Upper lobe of right lung (tissue), 1 donor: ENCODE measurements at places on chromosomes 13 and 19.
A peak's percentile ranks its signal among the peaks of the same experiment; 100 is the strongest.

GRCh38 chr19:3980353-3981251 lies 4.7 kb downstream of the EEF2 start:
- no peak for DNase-seq

GRCh38 chr13:59475911-59476310 lies 687.8 kb downstream of the DIAPH3 start:
- DNase-seq: no peak

DNA sequence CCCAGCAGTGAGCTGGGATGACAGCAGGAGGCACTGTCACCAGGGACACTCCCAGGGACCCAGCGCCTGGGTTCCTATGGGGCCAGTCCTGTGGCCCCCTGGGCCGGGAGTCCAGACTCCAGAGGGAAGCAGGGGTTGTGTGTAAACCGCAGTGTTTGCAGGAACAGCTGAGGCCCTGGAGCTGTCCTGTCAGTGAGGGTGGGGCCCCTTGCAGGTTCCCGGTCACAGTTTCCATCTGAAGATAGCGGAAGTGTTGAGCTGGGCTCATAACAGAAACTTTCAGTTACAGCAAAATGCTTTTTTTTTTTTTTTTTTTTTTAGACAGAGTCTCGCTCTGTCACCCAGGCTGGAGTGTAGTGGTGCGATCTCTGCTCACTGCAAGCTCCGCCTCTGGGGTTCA lies 17.7 kb upstream of the CSNK1G2 start:
- DNase-seq: no peak

GRCh38 chr13:102039264-102039663 lies 362.6 kb downstream of the FGF14 start:
- DNase-seq: no peak

GRCh38 chr13:32905063-32905863 lies 111.0 kb upstream of the KL start:
- no peak for DNase-seq

GRCh38 chr19:29324291-29324680 lies 111.3 kb upstream of the UQCRFS1 start:
- DNase-seq: no peak

- no peak for DNase-seq
Observed at GRCh38 chr13:40626561-40626960, 39.9 kb downstream of the FOXO1 start.

- DNase-seq: no peak
Observed at GRCh38 chr13:40777166-40777808, 6.3 kb upstream of the MRPS31 start.

- DNase-seq: no peak
Observed at GRCh38 chr13:31835932-31836331, 96.6 kb downstream of the RXFP2 start.

DNA sequence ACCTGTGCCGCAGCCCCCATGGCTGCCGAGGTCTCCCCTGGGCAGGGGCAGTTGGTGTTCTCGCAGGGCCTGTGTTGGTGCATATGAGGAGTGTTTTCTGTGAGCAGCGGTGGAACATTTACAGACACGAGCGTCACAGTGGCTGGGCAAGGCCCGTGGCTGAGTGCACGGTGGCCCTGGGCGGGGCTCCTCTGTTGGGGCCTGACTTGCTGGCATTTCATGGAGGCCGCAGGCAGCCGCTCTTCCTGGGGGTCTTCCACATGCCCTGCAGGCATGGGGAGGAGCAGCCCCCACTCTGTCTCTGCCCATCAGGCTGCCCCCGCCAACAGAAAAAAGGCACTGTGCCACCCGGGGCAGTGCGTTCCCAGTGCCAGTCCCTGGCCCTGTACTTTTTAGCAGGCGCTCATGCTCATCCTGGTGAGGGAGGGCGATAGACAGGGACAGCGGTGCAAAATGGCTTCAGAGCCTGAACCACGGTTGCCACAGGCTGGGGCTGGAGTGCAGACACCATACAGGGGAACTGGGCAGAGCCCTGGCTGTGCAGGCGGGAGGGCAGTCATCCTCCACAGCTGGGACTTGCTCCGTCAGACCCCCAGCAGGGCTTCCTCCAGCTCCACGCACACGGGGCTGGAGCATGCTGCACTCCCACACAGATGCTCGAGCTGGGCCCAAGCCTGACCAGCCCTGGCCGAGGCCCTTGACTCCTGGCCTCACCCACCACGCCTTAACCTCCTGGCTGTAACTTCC lies 23.5 kb downstream of the TFDP1 start:
- DNase-seq: no peak

- DNase-seq: no peak
Observed at GRCh38 chr19:46946611-46947238, 72.9 kb upstream of the NPAS1 start.

DNA sequence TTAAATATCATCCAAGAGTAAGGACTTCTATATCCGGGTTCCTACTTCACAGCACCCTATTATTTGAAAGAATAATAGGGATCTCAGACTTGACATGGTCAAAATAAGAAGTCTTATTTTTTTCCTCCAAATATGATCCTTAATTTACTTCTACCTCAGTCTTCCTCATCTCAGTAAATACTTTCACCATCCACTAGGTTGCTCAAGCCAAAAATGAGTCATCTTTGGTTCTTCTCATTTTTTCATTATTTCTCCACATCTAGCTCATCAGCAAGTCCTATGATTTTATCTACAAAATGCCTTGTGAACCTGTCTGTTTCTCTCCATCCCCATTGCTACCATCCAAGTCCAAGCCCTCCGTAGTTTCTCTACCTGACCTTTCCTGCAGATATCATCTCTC lies 121.9 kb upstream of the GJB6 start:
- no peak for DNase-seq

DNA sequence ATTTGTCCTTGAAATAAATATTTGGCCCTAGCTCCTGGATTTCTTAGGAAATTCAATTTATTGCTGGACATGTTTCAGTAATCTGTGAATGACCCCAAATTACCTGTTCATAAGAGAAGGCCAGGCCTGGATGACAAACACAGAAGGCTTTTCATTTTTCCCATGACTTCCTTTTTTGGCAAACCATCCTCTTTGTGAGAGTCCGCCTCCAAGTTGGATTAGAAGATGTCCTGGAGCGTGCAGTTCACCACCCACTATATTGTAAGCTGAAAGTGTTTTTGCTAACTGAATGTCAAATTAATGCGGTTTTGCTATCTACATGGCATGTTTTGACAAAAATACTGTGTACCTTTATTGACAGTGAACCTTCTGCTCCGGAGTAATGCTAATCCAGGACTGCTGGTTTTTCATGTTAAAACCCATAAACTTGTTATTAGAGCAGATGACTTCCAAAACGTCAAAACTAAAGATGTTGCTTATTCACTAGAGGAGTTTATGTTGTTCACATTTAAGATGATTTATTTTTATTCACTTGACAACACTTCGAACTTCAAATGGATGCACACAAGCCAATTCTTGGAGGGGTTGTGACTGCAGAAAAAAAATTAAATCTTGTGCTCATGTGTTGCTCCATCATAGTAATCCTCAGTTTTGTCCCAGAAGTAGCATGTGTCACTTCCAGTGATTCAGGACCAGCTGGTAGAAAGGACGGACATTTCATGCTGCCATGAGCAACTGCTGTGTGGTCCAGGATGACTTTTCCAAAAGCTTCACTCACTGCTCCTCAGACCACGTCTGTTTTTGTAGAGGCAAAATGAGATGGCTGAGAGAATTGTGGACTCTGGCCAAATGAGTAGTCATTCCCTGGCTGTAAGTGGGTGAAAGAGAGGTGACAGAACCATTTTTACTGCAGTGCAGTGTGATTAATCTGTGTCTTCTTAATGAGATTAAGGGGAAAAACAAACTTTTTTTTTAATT lies 71.0 kb downstream of the ITGBL1 start:
- no peak for DNase-seq

DNA sequence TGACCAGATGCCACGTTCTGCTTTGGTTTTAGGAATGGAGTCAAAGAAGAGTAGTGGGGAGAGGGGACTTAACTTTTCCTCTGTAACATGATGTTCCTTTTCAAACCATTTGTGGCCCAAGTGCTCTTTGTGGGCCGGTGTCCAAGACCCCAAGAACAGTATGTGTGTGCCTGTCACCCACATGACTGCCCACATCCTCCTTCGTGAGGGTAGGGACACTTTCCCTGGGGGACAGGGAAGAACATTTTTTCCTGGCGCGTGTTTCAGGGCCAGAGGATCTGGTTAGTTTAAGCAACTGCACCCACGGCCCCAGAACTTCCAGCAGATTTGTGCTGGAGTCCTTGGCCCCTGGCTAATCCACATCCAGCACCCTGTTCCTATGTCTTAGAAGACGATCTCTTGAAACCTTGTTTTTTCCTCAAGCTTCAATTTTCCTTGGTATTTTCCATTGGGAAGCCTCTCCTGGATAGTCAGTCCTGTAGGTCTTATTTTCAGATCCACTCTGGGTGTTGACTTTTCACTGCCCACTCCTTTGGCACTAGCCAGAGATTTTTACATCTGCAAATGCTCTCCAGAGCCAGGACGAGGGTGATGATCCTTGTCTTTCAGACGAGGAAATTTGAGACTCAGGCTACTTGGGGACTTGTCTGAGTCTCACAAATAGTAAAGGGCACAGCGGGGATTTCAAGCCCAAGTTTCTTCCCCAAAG lies 10.8 kb upstream of the CCDC97 start:
- no peak for DNase-seq

DNA sequence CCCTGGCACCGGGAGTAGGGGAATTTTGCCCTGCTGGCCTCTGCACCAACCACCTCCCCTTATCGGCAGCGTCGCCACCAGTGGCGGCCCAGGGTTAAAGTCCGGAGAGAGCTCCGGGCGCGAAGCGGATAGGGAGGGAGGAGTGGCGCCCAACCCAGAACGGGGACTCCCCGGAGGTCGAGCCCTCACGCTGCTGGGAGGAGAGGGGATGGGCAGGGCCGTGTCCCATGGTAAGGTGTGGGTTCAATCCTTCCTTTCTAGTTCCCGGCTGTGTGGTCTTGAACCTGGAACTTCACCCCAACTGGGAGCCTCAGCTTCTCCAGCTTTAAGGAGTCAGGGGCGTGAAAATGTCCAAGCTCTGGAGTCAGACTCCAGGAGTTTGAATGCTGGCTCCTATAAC lies 23.3 kb upstream of the BCL3 start:
- DNase-seq: peak; percentile 77

GRCh38 chr13:37023871-37024270 lies 23.3 kb downstream of the EXOSC8 start:
- no peak for DNase-seq
